Tibial artery (tissue), 4 donors: ENCODE measurements at places on chromosomes 16 and 17.

DNA sequence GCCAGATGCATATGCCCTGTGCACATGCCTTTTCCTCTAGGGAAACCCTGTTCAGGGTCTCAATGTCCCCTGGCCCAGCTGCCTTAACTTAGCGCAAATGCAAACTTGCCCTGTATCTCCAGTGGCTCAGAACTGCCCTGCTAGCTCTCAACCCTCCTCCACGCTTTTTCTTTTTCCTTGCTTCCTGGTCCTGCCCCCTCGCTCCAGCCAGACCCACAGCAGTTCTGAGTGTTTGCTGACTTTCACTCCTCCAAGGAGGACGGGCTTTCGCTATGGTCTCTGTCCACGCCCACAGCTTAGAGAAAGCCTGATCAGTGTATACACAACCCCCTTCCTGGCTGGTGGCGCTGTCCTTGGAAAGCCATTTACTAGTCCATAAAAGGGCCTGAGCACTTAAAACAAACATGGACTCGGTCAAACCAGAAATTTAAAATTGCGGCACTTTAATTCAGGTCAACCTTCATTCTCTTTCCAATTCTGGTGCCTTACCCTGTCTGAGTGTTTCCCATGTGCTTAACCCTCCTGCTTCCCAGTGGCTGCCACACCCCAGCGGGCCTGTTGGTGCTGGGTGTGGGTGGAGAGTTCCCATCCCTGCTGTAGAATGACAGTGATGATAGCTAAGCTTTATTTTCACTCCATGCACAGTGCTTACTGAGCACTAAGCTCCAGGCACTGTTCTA, 15.6 kb upstream of the TMEM98 start:
- peak; percentile 82 for DNase-seq

GRCh38 chr16:10501016-10501607, 79.3 kb downstream of the EMP2 start:
- no peak for DNase-seq

DNA sequence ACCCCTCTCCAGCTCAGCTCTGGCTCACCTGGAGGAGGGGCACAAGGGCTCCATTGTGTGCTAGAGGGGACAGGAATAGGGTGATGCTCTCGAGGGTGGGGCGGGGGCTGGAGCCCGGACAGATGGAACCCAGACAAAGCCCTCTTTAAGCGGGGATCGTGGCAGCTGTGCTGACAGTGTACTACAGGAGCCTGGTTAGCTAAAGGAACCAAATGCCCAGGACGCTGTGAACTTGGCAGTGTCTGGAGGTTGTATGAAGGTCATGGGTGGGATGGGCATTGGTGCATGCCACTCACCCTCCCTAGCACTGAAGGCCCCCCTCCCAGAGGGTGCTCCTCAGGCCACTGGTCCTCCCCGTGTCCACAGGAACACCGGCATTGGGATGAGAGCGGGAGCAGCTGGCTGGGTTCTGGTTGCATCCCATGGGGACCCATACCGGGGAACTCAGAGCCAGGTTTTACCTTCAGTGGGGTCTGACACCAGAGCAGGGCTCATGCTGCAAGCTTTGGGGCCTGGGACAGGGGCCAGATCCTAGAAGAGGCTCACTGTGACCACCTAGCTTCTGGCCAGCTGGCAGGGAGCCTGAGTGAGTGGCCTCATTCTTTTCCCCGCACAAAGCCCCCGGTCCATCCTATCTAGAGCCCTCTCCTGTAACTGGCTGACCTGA, 11.9 kb downstream of the KIF19 start:
- DNase-seq: no peak

DNA sequence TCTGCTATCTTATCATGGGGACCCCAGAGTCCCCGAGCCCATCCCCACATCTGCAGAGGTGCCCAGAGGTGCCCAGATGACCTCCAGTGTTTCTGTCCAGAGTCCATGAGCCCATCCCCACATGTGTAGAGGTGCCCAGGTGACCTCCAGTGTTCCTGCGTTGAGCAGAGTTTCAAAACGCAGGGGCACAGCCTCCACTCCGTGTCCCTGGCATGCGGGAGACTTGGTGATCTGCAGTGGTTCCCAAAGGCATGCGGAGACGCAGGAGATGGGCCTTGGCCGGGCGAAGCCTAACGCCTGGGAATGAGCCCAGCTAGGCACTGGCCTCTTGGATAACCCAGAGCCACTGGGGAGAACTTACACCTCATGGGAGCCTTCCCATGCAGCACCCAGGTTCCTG, 41.3 kb downstream of the COX4I1 start:
- DNase-seq: no peak

GRCh38 chr16:47067203-47067602, 76.5 kb downstream of the NETO2 start:
- DNase-seq: peak; percentile 37

- no peak for DNase-seq
These were observed 2.6 kb upstream of the TRIM65 start for GRCh38 chr17:75899353-75899752.

DNA sequence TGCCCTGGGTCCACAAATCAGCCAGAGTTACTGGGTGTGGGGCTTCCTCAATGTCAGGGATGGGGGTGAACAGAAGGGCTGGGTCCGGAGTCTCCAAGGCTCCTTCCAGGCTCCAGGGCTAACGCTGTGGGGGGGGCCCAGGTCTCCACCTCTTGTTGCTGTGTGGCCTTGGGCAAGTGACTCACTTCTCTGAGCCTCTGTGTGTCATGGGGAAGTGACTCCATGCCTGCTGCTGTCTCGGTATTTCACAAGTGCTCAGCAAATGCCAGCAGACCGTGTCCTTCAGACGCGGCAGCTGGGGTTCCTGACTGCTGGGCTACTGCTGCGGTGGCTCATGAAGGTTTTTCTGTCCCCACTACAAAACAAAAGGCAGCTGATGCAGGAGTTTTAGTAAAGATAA, 26.6 kb downstream of the JPH3 start:
- DNase-seq: no peak

GRCh38 chr16:69711115-69711740, 15.1 kb downstream of the NQO1 start:
- DNase-seq: no peak

- DNase-seq: peak; percentile 82
These were observed 36.7 kb downstream of the STAT5A start for GRCh38 chr17:42325026-42325425.

DNA sequence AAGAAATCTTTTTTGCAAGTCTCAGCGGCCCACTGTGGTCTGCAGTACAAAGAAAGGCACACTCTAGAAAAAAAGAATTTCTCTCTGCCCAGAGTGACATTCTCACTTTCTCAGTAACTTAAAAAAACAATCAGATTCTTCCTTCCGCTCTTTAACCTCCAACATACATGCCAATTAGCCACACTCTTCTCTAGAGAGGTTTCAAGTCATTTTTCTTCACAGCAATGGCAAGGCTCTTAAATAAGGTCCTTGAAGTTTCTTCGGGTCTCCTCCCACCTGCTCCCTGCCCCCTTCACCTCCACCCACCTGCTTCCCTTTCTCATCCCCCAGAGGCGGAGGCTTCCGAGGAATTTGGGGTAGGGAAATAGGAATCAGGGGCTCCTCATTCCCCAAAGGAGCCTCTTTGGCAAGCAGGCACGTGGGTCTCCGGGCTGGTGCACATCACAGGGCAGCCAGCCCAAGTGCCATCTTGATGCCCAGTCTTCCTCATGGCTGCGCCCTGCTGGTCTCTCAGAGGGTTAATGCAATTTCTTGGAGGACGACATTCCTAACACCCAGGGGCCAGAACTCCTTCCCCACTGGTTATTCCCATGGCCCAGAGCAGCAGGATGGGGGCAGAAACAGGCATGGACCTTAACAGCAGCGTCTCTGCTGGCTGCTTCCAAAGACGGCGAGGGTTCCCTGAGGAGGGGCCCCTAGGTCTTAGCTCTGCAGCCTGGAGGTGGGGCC, 855 bp upstream of the MEOX1 start:
- no peak for DNase-seq

DNA sequence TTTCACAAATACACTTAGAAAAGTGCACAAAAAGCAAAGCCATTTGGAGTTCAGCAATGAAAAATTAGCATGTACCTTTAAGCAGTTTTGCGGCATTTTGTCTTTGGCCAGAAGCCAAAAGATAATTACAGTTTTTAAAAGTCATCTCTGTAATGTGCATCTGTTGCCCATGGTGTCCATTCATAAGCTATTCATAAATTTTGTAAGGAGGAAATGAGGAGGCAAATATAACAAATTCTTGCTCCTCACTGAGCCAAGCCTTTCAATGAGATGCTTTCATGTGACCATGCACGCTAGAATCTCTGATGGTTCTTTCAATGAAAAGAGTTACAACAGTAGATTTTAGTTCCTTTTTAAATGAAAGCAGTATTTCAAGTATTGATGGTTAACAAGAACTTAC, 247.1 kb upstream of the MON1B start:
- no peak for DNase-seq

DNA sequence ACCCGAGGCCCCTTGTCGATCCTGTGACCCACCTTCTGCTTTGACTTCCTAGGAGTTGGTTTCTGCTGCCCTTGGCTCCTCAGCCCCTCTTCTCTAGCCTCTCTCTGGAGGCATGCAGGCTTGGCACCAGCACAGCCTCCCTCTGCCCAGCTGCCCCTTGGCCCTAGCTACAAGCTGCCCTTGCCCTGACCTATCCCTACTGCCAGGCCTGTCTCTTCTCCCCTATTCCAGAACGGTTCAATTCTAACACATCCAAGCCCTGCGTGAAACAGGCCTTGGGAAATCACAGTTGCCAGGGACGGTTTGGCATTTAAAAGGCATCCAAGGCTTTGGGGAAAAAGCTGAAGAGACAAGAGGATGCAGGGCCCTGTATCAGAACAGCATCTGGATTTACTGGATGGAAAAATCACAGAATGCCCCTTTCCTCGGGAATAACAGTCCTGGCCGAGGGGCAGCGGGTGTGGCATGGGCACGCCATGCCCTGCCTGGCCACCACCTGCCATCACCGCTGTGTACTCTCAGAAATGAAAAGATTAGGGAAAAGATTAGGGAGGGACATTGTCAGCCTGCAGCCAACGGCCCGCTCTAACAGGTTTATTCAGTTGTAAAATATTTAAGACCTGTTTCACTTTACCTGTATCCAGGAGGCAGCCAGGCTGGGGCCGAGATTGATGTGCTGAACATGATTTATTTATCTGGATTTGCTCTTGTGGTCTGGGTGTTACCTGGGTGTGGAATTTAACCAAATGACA, 15.8 kb downstream of the RAI1 start:
- no peak for DNase-seq

DNA sequence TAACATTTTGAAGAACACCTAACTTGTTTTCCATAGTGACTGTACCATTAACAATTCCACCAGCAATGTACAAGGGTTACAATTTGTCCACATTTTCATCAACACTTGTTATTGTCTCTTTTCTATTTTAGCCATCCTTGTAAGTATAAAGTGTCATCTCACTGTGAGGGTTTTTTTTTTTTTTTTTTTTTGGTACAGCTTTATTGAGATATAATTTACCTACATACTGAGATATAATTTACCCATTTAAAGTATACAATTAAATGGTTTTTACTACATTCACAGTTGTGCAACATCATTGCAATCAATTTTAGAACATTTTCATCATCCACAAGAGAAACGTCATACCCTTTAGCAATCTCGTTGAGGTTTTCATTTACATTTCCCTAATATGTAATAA, 17.9 kb upstream of the TMIGD1 start:
- DNase-seq: no peak

DNA sequence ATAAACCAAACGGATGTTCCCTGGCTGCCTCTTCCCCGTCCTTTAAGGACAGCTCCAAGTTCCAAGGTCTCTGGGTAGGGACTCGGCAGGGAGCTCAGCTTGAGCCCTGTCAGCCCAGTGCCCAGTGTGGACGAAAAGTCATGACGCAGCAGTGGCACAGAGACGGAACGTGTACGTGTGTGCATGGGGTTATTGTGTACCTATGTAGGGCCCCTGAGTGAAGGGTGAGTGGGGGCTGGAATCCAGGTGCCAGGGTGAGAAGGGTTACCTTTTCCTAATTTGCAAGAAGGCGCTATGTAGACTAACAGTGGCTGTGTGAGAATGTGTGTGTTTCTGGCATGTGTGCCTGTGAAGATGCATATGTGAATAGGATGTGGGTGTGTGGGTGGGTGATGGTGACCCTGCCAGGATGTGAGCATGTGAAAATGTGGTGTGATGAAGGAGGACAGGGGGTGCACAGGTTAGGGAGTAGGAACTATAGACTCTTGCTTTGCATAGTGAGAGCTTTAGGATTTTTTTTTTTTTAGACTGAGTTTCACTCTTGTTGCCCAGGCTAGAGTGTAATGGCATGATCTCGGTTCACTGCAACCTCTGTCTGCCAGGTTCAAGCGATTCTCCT, 6.0 kb downstream of the SCN4A start:
- no peak for DNase-seq

GRCh38 chr17:65055280-65055707, 1.2 kb downstream of the GNA13 start:
- DNase-seq: no peak

DNA sequence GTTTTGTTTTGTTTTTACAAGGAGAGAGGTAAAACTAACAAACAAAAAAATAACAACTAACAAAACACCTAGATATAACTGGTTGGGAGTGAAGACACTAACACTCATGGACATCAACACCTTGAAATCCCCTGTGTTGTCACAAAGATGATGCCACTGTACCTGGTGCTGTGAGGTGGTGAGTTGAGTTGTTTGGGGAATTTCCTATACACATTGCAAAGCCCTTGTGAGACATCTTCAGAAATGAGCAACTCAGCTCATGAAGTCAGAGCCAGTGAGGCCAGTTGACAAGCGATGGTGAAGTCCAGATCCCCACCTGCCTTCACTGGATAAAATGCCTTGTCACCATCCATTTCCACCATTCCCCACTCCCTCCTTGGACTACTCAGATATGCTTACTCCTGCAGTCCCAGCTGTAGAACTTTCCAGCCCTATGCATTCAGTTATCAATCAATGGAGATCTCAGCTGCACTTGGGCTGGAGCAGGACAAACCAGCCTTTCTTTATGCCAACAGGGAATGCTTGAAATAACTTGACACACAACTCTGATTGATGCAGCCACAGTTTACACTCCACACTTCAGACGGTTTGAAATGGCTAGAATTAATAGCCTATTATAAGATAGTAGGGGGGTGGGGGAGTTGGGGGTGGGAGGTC, 22.2 kb downstream of the ANKFN1 start:
- DNase-seq: no peak

GRCh38 chr17:78357672-78358537, 2.0 kb downstream of the SOCS3 start:
- DNase-seq: no peak

- DNase-seq: no peak
These were observed 18.0 kb downstream of the ABCC12 start for GRCh38 chr16:48137822-48138221.

DNA sequence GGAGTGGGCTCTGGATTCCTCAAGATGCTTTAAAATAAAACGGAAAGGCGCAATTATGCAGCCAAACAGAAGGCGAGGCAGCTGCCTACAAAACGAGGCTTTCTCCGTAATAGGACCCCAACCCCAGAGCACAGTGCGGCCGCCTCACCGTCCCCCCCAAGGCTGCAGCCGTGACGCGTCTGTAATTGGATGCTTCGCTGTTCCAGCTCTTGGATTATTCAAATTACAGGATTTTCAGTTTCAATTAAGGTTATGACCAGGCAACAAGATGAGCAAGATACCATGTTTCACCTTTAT, 37.3 kb upstream of the ABR start:
- no peak for DNase-seq

- DNase-seq: no peak
These were observed 27.7 kb downstream of the ABCC1 start for GRCh38 chr16:15976929-15977637.

- DNase-seq: no peak
These were observed 3.7 kb downstream of the TSR3 start for GRCh38 chr16:1347962-1348361.

- DNase-seq: no peak
These were observed 59.5 kb upstream of the CACNG4 start for GRCh38 chr17:66904760-66905624.

- no peak for DNase-seq
These were observed 65.7 kb downstream of the PARN start for GRCh38 chr16:14564323-14564722.
